ENCODE measurements at places on chromosomes 3 and 15. TPM values are rescaled to one million over a fixed set of nuclear protein-coding genes. Genes with fewer than 3 reads are reported as not detected.

Gene PLA2G4B
- total RNA-seq, result 1.3 TPM

Gene ALDH1A3
- 42.7 TPM for total RNA-seq

Gene RAB6B
- 0.86 TPM for total RNA-seq

Gene EOMES
- not detected for total RNA-seq

Gene CCR5
- total RNA-seq, result not detected

Gene IP6K1
- total RNA-seq, result 45.1 TPM

Gene OXTR
- 310 TPM for total RNA-seq

Gene NEK11
- 7.7 TPM for total RNA-seq

Gene ZBBX
- total RNA-seq, result not detected

Gene ROPN1
- not detected for total RNA-seq

GRCh38 chr3:99659032-99659431 lies 20.6 kb downstream of the COL8A1 start:
- peak; percentile 97 for DNase-seq

GRCh38 chr15:36468746-36469145 lies 110.7 kb upstream of the CDIN1 start:
- DNase-seq, result peak; percentile 97

DNA sequence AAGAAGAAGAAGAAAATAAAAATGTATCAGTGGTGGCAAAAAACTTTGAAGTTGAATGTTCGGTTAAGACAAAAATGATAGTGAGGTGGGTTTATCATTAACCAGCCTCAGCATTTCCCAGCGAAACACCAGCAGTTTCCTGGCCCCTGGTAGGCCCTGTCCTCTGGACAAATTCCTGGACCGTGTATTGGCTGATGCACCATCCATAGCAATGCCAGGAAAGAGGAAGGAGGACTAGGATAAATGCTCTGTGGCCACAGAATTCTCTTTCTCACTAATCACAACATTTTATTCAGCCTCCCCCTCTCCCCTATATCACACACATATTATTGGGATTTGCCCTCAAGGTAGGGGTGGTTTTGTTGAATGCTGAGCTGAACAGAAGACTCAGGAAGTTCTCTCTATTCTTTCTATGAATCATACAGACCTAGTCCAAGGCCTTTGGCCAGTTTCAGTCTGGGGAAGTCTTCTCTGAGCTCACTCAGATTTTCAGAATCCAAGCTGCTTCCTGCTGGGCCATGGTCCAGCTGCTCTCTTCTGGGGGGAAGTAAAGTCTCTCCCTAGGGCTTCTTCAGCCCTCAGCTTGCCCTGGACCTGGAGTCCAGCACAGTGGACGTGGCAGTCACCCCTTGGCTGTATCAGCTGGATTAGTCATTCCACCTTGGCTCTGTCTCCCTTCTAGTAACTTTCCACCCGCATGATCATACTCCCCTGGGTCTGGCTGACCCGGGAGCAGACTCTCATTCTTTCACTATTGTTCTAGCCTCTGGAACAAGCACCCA lies 27.6 kb downstream of the SLC28A1 start:
- peak; percentile 95 for DNase-seq

DNA sequence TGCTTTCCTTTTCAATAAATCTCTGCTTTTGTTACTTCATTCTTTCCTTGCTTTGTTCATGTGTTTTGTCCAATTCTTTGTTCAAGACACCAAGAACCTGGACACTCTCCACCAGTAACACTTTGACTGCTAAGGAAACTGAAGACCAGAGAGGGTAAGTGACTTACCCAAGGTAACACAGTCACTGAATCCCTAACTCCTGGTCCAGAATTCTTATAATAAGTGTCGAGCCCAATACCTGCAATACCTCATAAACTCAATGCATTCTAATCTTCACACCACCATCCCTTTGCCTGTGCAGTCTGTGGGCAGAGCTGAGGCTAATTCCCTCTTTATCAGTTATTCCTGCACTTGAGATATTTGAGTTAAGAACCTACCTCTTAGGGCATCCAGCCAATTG lies 237.8 kb downstream of the UACA start:
- DNase-seq, result no peak

GRCh38 chr3:13240928-13241618 lies 167.8 kb upstream of the IQSEC1 start:
- DNase-seq, result no peak

GRCh38 chr3:64238971-64239667 lies 13.9 kb upstream of the PRICKLE2 start:
- DNase-seq, result peak; percentile 96

DNA sequence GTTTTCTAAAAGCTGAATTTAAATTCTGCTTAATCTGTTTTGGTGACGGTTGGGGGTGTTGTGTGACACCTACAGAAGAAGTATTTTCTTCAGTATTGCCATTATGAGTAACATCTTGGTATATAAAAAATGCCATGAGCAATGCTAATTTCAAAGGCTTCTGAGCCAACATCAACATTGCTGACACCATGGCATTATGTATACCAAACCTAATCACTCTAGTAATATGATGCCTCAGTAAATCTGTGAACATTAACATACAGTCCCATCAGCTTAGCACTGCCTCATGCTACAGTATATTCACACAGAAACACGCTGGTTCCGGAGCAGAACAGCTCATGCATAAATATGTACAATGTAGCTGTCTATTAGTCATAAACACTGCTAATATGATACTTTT lies 75.8 kb downstream of the ZPLD1 start:
- DNase-seq, result no peak

GRCh38 chr3:128390867-128391266 lies 75.8 kb downstream of the DNAJB8 start:
- DNase-seq, result no peak

GRCh38 chr15:100783291-100783690 lies 96.3 kb upstream of the ALDH1A3 start:
- DNase-seq, result no peak

GRCh38 chr15:52789601-52790168 lies 451 bp downstream of the ONECUT1 start:
- no peak for DNase-seq

DNA sequence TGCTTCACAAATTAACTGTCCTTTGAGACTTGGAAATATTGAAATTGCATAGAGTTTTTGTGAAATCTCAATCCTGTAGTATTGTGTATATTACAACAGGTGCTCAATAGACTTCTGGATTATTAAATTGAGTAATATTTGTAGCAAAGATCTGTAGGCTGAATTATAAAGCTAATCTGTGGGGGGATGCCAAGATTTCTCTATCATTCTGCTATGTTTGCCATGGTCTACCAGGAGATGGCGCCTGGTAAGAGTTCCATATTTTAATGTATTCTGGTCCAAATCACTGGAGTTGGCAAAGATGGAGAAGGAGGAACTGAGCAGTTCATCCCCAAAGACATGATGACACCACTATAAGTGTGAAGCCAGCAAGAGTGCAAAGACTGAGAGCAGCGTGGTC lies 340.9 kb upstream of the TPRG1 start:
- no peak for DNase-seq

DNA sequence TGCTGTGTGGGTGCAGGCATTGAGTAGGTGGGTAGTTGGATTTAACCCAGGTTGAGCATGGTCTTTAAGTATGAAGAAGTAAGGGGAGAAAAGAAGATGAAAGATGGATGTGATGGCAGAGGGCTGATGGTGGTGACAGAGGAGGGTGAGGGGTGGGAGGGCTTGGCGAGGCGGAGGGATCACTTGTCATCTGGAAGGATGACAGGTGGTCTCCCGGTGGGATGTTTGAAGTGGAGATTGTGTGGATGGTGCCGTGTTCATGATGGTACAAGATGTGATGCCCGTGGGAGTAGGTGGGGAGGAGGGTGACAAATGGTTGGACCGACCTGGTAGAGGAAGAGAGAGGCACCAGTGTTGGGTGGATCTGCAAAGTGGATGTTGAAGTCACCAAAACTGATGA lies 208.8 kb downstream of the RPLP1 start:
- DNase-seq, result no peak
